ENCODE measurements at places on chromosomes 13 and 19.

DNA sequence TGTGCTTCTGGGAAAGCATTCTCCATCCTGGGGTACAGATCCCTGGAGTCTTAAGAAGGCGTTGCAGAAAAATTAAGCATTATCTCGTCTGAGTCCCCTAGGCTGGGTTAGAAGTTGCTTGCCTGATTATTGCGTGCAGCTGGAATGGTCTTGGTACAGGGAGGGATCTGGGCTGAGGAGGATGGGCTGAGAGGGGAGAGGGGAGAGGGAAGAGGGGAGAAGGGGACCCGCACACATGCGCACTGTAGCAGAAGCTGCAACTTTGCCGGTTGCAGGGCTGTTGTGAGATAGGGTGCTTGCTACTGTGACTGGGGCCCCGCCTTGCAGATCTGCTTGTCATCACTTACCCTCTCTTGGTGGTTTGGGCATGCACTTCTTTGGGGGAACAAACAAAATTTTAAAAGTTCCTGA lies 316.8 kb downstream of the DLEU7 start:
- DNase-seq = no peak

DNA sequence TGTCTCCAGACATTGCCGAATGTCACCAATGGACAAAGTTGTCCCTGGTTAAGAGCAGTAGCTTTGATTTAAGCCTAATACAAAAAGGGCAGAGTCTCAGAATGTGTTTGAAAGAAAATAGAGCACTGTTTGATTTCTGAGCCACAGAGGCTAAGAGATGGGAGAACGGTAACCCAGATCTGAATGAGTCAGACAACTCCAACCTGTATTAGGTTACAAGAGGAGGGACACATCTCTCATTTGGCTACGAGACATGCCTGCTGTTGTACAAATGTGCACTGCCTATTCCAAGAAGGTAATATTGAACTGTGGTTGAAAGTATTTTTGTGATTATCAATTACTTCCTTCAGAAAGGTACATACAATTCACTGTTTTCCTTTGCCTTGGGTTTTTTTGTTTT lies 4.9 kb upstream of the HSPH1 start:
- DNase-seq = no peak

- DNase-seq = no peak
Observed at GRCh38 chr13:75512253-75512652, 25.4 kb downstream of the COMMD6 start.

GRCh38 chr19:29488316-29488715 lies 37.5 kb upstream of the VSTM2B start:
- DNase-seq = no peak

DNA sequence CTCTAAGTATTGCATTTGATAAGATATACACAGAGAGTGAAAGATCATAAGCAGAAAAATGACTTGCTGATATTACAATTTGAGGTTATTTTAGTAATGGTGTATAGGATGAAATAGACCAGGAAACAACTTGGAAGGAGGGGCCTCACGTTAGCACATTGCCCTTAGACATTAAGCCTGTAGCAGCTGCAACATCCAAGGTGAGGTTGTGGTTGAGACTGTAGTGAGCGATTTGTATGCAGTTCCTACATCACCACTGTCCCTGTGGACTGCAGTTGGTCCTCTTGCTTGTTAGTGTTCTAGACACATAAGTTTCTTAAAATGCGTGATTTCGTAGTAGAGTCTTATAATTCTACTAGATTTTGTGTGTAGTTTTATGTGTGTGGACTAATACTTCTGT lies 311.3 kb downstream of the ATP8A2 start:
- no peak for DNase-seq

- DNase-seq = no peak
Observed at GRCh38 chr19:36009633-36010379, 1.2 kb upstream of the SYNE4 start.

DNA sequence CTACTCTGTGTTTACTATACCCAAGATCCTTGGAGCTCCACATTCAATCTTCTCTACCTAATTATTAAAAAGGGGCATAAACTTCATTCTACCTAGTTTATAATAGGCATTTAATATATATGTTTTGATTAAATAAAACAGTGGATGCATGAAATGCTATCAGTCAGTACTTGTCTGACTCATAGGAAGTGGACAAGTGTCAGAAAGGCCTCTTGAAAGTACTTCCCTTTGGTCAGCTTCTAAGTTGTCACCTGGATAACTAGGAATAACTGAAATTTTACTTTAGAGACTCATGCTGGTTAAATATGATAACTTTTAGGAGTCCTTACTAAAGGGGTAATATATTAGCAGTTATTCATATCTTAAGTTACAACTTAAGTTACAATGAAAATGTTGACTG lies 329.8 kb downstream of the KLF5 start:
- DNase-seq = no peak

GRCh38 chr13:84191139-84191538 lies 308.9 kb upstream of the SLITRK1 start:
- no peak for DNase-seq

DNA sequence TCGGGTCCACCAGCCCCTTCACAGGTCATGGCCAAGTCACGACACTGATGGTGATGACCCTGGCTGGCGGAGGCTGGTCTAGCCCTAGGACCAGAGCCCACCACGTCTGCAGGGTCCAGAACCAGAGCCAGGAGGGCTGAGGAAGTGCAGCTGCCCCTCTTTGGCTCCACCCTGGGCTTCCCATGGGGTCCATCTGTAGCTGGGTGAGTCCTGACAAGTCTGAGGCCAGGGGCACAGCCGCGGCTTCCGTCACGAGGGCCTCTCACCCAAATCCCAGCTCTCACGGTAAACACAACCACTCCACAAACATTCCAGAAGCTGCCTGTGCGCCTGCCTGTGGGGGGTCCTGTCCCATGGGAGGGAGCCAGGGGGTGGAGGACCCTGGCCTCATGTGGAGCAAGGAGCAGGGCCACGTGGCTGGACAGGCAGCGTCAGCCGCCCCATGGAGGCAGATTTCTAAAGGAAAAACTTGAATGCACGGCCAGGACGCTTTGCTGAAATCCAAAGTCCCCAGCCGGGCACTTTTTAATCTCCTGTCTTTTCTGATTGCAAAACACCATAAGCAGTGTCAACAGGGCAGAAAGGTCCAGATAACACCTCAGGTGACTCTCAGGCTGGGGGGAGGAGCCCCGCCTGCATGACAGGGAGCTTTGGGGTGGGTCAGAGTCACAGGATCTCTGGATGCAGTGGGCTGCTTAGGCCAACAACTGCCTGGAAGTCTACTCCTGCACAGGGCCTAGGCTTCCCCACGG lies 29.9 kb downstream of the CEBPG start:
- no peak for DNase-seq

DNA sequence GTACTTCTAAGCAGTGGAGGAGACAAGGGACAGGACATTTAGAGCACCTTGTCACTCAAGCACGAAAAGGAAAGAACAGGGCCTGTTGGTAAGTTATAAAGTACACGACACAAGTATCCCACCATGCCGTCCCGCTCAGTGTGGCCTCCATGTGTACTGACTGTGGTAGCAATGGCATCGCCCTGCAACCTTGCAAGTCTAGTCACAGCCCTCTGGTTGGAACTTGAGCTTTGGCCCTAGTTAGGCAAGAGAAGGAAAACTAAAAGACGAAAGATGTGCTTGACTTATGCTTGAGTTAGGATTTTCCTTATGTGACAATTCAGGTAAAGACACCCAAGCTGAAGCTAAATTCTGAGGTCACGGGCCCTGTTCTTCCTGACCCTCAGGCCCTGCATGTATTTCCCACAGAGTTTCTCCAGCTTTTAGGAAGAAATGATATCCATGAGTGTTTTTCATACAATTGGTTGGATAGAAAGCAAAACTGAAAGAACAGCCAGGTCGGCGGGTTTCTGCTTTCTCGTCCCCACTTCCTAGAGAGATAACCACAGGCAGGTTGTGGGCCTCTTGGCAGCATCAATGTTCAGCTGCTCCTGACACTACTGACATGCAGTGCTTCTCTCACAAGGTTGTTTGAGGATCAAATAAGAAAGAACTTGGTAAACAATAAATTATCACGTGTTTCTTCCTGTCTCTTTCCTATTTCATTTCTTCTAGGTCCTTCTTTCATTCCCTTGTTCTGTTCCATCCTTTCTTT lies 216.2 kb downstream of the IRS2 start:
- peak; percentile 47 for DNase-seq

- DNase-seq = no peak
Observed at GRCh38 chr19:3605770-3606169, 905 bp downstream of the TBXA2R start.

DNA sequence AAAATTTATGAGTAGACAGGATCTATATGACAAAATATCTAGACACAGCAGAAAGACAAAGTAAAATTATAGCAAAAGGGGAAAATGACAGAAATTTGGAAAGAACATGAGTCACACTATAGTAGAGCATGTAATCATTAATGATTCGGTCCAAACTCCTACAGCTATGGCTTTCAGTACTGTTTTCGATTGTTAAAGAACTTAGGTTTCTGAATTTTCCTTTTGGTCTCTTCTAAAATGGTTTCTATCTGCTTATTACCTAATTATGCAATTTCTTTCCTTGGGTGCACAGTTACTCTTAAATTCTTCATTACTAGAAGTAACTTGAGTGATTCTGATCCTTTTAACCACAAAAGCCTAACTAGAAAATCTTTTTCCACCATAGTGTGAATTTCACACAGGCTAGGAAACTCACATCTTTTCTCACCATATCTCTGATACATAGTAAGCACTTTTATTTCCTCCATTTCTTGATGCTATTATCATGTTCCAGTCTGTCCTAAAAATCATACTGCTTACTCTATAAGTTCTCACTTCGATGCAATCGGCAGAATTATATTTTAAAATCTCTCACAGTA lies 1101.4 kb downstream of the PCDH9 start:
- DNase-seq = no peak

DNA sequence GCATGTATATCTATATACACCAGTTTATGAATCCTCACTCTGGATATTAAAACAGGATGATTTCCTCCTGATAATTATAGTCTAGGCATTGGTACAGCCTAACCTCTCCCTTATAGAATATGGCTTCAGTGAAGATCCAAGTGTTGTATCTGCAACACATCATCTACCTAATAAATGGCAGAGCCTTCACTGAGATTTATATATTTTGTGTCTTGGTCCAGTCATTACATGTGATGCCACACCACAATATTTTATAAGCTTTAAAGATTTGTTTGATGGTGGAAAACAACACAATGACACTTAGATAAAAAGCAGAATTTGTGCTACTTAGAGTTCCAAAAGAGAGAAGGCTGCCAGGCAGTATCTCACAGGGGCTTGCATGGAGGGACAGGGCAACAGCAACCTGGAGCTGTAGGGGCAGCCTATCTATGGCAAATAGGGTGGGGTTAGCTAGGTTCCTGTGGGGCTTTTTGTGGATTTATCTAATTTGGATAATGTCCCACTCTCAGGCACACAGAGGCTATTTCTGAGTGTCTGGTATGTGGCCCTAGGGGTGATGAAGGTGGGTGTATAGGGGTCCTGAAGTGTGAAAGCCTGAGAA lies 1736.7 kb upstream of the PRR20A start:
- DNase-seq = no peak

GRCh38 chr19:3644351-3645066 lies 17.9 kb upstream of the CACTIN start:
- DNase-seq = no peak

DNA sequence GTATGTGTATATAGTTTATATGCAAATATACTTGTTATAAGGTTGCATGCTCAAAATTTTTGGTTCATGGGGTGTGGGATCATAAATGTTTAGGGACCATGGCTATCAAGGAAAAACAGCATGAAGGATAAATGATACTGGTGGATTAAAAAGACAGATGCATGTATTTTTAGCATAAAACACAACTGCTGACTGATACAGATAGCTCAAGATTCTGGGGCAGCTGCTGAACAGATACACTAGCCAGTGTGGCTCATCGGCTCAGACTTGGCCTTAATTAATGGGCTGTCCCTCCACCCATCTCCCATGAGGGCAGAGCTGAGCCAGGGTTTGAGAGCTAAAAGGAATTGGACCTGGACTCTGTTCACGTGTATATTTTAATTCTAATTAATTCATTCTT lies 11.4 kb downstream of the ALOX5AP start:
- DNase-seq = no peak

DNA sequence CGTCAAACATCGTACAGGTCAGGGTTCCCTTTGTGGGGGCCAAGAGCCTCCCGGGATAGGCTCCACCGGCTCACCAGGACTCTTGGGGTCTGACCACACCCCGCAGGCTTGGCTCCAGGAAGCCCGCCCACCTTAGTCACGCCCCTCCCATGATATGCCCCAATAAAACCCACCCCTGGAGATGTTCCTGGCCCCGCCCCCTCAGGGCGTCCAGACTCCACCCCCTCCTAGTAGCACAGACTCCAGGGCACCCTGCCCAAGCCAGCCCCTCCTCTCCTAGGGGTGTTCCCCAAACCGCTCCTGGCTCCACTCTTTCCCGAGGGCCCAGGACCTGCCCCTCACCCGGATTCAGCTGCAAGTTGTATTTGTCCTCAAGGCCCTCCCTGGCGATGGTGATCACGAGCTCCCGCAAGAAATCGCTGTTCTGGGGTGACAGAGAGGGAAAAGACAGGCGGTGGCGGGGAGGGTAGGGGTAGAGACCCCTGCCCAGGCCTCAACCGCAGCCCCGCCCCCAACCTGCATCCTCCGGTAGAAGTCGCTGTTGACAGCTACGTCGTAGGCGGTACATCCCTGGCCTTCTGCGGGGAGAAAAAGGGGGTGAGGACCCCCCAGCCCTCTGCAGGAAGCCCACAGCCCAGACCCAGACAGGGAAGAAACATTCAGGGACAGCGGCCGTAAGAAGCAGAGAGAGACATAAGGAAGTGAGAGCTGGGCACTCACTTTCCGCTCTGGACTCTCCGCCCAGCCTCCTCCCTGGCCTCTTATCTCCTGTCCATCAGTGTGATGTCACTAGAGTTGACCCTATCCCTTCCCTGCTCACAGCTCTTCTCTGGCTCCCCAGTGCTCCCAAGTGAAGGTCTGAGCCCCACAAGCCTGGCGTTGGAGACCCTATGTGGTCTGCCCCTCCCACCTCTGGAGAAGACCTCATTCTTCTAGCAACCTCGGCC lies 3.9 kb downstream of the PIH1D1 start:
- DNase-seq = no peak

- DNase-seq = no peak
Observed at GRCh38 chr19:16373989-16374388, 49.4 kb downstream of the KLF2 start.

DNA sequence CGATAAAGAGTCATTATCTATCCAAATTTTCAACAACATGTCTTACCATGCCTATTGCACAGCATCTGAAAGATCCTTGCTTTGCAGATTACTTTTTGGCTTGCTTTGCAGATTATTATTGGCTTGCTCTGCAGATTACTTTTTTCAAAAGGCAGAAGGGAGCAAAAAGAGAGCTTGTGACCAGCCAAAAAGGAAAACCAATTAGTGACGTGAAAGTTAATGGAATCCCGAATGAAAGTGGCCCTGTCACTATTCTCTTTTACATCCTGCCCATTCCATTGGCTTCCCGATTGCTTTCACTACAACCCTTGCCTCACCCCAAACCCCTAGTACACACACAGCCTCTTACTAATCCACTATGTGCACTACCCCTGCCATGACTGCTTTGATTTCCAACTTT lies 81.3 kb downstream of the LHFPL6 start:
- DNase-seq = no peak

DNA sequence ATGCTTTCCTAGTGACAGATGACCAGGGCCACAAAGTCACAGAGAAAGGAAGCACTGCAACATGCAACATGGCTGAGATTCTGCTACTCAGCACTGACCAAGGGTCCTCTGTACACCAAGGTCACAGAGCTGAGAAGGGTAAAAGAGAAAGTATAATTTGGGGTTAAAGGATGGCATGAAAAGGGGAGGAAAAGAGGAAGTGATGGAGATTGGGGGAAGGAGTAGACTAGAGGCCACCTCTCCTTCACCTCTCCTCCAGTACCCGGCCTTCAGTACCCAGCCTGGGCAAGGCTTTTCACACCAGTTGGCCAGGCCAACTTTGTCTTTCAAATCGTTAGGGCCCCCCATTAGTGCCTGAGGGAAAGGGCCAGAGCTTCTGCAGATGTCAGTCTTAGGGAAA lies 6.3 kb upstream of the RPS19 start:
- no peak for DNase-seq

Data from CD4-positive, alpha-beta T cell treated with Interferon alpha-2 for 1 hour (primary cell).